Activated CD4-positive, alpha-beta T cell treated with anti-CD3 and anti-CD28 coated beads for 36 hours (primary cell): ENCODE measurements at places on chromosomes 6 and 20.

DNA sequence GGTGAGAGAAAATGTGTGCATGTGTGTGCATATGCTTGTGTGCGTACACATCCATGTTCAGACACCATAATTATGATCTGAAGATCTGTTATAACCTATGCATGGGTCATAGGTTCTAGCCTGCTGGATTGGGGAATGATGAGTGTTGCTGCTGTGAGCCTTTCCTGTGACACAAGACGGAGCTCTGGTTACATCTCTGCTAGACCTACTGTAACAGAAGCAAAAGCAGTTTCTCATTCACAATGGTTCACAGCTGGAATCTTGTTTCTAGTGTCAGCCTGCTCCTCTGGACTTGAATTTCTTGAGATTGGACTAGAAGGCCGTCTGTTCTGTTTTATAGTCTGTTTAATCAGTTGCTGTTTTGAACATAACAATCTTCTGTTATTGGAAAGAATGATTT lies 40.1 kb downstream of the DEFB114 start:
- DNase-seq, result no peak

DNA sequence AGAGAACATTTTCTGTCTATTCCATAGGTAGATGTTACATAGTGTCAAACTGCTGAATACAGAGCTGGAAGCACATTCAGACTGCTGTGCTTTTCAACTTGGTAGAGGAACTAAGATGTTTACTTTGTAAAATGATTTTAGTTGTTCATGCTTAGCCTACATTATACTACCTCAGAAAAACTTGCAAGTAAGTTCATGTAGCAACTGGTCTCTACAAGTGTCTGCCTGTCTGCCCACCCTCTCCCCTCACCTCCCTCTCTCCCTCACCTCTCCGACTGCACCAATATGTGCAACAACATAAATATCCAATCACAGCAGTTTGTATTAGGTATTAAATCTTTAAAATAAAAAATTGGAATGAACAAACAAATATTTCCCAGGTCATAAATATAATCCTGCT lies 25.3 kb downstream of the ELOVL4 start:
- DNase-seq, result no peak

- DNase-seq, result no peak
Observed at GRCh38 chr6:73614802-73615201, 39.0 kb downstream of the SLC17A5 start.

DNA sequence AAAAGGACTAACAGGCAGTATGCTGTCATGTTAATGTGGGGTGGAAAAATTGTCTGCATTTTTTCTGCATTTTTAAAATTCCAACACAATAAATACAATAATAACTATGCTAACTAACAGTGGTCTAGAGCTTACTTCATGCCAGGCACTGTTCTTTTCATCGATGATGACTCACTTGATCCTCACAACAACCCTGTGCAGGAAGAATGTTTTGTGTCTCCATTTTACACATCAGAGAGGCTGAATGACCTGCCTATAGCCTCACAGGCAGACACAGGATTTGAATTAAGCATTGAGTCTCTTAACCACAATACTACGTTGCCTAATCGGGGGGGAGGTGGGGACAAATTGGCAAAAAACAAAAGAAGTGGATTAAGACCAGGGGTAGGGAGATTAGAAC lies 26.9 kb upstream of the FANCE start:
- no peak for DNase-seq

- no peak for DNase-seq
Observed at GRCh38 chr6:169691260-169691659, 10.6 kb downstream of the WDR27 start.

GRCh38 chr6:155177363-155177961 lies 86.4 kb upstream of the CLDN20 start:
- DNase-seq, result peak; percentile 65
